ENCODE measurements at places on chromosomes 11 and 22. TPM values are rescaled to one million over a fixed set of nuclear protein-coding genes. Genes with fewer than 3 reads are reported as not detected.

The ABCC8 gene
- total RNA-seq, result 10.5 TPM

DNA sequence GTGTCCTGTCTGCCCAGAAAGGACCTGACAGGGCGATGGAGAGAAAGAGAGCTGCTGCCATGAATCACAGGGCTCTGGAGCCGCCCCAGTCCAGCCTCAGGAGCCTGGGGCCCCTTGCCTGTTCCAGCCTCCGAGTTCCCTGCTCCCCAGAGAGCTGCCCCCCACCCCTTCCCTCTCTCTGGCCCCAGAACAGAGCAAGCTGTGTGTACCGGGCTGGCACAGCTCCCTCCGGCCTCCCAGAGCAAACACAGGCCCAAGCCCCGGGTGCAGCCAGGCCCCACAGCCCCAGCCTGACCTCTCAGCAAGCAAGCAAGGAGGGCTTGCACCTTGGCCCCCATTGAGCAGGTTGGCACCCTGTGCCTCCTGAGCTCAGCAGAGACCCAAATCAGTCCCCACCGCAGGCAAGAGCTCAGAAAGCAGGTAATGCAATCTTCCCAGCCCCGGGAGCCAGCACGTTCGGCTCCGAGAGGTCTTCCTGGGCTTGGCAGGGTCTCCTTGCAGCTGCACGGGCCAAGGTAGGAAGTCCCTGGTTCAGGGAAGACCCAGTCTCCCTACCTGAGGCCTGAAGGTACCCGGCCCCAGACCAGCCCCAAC lies 1.4 kb downstream of the PACSIN3 start:
- DNase-seq, result peak; percentile 69

DNA sequence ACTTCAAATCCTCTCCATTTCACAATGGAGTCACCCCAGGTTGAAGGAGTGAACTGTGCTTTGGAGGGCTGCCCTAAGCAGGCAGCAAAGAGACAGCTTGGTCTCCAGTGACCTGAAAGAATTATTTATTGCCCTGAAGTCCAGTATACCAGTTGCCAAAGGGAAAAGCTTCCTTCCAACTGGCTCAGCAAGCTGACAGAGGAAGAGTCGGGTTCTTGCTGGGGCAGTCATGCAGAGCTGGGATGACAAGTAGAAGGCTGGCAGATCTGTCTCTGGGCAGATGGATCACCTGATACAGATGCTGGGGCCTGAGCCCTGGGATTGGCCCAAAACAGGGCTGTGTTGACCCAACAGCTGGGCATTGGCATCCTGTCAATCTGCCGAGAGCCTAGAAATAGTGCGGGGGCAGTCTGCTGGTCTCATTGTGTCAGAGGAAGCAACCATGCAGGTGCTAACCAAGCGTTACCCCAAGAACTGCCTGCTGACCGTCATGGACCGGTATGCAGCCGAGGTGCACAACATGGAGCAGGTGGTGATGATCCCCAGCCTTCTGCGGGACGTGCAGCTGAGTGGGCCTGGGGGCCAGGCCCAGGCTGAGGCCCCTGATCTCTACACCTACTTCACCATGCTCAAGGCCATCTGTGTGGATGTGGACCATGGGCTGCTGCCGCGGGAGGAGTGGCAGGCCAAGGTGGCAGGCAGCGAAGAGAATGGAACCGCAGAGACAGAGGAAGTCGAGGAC lies at the start of gene THRSP:
Gene THRSP (plus strand): TSS at position 422 of the 742 bp plus-strand sequence. CDS start 21 bp downstream, at position 443.
- DNase-seq, result no peak

- no peak for DNase-seq
Observed at GRCh38 chr11:29328961-29329441, 687.8 kb downstream of the KCNA4 start.

- no peak for DNase-seq
Observed at GRCh38 chr11:110907629-110908028, 195.4 kb upstream of the ARHGAP20 start.

DNA sequence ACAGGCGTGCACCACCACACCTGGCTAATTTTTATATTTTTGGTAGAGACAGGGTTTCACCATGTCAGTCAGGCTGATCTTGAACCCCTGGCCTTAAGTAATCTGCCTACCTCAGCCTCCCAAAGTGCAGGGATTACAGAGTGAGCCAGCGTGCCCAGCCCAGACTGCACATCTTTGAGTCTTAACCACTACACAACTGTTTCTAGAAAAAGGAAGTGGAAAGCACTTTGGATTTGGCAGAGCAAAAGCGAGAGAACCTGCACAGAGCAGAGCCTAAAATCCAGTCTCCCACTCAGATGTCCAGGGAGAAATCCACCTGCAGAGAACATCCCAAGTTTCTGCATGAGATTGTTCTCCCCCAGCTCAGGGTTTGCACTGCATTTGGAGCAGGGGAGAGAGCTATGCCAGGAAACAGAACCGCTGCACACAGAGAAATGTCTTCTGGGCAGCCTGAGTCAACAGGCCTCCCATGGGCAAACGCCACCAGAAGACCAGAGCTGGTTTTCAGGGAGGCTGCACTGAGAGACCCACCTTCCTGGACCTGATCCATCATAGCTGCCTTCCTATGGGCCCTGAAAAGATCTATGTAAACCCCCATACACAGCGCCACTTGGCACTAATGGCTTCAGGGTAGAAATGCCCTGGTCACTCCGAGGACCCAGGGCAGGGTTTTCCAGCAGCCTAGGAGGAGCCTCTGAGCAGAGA lies 54.0 kb downstream of the RPUSD4 start:
- DNase-seq, result no peak

The MMP10 gene
- not detected for total RNA-seq

The RBX1 gene
- 42.7 TPM for total RNA-seq

The DEFB131B gene
- not detected for total RNA-seq

- no peak for DNase-seq
Observed at GRCh38 chr22:47231759-47232158, 469.3 kb downstream of the TBC1D22A start.

The MRGPRE gene
- total RNA-seq, result not detected

The KRTAP5-8 gene
- total RNA-seq, result 0.32 TPM

The MYO7A gene
- total RNA-seq, result 4.5 TPM

The CELSR1 gene
- 0.96 TPM for total RNA-seq

The RIC3 gene
- 24.3 TPM for total RNA-seq
